ENCODE measurements at places on chromosomes 12 and 14.

- DNase-seq, result no peak
Observed at GRCh38 chr12:78376257-78376656, 488.3 kb upstream of the SYT1 start.

DNA sequence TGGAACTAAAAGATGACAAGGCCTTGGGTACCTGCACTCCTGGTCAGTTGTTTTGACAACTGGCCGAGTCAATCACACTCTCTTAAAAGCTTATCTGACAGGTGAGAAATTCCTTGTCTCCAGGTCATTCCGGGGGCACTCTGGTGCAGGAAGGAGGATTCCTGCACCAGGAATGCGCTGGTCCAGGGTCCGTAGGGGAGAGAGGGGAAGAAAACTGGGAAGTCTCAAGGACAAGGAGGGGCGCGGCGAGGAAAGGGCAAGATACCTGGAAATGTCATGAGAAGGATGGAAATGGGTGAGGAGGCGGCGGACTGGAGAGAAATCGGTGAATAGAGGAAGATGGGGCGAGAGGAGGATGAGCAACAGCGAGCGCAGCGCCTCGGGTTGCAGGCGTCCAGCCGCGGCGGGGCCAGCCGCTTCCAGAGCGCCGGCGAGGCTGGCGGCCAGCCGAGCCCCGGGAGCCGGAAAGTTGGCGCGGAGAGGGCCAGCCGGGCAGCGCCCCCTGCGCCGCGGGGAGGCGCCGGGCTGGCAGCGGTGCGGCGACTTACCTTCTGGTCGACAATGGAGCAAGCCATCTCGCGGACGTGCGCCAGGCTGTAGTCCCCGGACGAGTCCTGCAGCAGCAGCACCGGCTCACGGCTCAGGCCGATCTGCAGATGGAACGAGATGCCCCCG, 809 bp downstream of the PRKD1 start:
- DNase-seq, result no peak

DNA sequence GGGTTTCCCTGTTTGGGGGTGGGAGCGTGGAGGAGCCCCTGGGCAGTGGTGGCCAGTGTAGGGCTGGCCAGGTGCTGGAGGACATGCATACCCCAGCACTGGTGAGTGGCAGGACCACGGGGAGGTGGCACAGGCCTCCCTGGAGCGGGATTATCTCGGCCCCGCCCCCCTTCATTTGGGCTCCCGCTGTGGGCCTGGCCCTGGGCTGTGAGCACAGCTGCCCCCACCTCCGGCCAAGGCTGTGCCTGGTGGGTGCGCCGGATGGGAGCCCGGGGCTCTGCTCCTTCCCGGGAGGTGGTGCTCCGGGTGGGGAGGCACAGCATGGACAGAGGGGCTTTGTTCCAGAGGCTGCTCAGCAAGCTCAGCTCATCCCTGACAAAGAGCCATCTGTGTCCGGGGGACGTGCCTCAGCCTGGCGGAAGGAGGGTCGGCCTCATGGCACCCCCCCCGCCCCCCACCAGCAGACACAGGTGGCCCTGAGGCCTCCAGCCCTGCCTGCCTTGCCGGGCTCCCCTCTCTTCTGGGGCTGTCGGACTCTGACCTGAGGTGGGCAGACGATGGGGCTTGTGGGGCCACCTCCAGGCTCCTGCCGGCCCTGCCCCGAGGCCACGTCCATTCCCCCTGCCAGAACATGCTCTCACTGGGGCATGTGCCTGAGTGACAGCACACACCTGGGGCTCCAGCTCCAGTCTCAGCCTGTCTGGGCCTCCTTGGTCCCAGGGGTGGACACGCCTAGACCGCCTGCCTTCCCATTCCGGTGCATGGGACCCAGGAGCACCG, 8.4 kb downstream of the TEDC1 start:
- no peak for DNase-seq

DNA sequence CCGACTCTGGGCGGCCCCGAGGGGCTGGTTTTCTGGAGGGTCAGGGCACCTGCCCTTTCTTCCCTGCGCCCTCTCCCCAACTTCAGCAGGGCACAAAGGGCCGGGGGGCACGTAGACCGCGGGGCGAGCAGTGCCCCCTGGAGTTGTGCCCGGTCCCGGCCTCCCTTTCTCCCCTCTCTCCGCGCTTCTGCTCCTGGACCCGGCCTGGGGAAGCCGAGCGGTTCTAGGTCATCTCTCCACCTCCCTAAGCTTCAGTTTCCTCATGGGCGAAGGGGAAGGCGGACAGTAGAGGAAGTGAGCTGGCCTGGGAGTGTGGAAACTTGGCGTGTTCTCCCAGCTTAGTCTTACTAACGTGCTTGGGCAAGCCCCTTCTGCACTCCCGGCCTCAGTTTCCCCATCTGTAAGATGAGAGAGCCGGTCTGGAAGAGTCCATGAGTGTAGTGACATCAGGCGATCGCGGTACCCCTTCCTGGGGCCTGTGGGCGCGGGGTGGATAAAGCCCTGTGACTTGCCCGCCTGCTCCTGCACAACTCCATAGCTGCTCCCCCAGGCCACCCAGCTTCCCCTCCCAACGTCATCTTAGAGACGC, 158.6 kb upstream of the PARP11 start:
- DNase-seq, result no peak

GRCh38 chr12:62705846-62706245, 229.1 kb downstream of the PPM1H start:
- DNase-seq, result no peak

DNA sequence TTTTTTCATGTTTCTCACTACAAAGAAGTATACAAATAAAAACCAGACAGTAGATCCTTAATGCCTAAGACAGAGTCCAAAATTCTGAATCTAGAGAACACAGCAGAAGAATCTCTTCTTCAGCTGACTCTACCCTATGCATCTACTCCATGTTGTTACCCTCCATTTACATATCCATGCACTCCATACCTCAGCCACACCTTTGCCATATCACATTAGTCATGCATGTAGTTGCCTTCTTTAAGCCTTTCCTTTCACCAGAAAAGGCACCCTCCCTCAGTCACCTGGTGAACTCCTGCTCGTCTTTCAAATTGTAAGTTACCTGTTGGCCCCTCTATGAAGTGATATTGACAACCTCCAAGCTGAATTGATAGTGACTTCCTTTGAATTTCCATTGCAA, 271.2 kb upstream of the FAR2 start:
- DNase-seq, result no peak

- DNase-seq, result no peak
Observed at GRCh38 chr12:80271780-80272179, 172.3 kb upstream of the PTPRQ start.

DNA sequence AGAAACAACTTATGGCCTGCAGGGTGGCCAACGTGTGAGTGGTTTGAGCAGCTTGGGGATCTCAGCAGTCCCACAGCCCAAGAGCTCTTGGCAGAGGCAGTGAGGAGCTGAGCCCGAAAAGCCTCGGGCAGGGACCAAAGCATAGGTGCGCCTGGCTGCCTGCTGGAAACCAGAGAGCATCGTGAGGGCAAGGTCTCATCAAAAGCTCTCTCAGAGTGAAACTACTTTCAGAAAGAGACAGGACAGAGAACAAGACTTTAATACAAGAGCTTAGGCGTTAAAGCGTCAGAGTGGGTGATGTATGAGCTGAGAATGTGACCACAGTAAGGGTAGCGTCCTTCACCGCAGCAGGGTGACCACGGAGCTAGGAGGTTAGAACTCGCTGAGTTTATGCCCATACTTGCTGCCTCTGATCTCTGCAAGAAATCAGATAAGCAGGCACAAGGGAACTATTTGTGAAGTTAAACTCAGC, 30.8 kb downstream of the LGMN start:
- no peak for DNase-seq

- no peak for DNase-seq
Observed at GRCh38 chr12:106682594-106683234, 91.8 kb upstream of the RIC8B start.

DNA sequence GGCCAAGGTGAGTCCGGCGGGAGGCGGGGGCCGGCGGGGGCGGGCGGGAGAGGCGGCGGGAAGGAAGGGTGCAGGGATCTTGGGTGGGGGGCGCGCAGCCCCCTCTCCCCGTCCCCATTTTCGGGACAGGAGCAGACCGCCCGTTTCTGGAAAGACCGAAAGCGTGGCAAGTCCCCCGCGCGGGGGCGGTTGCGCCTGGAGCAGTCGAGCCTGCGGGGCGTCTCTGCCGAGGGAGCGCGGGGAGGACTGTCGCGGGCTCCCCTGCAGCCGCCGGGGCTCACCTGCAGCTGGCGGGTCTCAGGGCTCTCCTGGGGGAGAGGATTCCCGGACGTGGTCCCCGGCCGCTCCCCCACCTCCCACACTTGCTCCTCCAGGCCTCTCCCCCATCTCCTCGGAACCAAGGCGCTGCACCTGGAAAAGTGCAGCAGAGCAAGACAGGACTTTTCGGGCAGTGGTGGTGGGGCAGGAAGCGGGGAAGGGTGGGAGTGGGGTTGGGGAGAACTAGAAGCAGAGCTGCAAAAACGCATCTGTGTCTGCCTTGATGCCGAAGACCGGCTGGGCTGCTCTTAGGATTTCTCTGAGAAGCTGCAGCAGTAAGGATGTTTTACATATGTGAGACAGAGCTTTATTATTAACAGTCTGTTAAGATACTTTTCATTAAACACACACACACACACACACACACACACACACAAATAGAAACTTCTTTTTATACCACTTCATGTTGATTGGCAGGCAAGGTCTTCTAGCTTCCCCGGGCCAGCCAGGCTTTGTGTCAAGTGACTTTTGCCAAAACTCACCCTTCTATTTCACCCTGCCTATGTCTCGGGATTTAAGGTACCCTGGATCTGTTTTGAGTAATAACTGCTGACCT, 677 bp downstream of the C12orf75 start:
- peak; percentile 3 for DNase-seq

DNA sequence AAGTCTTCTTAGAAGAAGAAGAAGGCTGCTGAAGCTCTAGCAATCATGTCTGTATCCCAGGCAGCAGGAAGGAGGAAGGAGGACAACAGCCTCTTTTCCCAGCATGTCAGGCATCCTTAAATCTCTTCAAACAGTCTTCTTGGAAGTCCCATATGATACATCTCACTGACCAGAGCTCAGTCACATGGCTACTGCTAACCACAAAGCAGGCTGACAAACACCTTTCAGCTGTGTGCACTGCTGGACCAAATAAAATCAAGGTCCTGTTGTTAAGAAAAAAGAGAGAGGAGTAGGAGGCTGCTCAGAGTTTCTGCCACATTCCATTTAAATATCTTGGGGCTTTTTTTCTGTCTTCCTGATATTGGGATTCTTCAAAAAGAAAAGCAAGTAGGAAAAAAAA, 203.4 kb upstream of the PELI2 start:
- DNase-seq, result no peak

GRCh38 chr14:76196980-76197695, 45.4 kb downstream of the GPATCH2L start:
- no peak for DNase-seq

GRCh38 chr12:70823182-70823976, 97.2 kb downstream of the PTPRR start:
- no peak for DNase-seq

DNA sequence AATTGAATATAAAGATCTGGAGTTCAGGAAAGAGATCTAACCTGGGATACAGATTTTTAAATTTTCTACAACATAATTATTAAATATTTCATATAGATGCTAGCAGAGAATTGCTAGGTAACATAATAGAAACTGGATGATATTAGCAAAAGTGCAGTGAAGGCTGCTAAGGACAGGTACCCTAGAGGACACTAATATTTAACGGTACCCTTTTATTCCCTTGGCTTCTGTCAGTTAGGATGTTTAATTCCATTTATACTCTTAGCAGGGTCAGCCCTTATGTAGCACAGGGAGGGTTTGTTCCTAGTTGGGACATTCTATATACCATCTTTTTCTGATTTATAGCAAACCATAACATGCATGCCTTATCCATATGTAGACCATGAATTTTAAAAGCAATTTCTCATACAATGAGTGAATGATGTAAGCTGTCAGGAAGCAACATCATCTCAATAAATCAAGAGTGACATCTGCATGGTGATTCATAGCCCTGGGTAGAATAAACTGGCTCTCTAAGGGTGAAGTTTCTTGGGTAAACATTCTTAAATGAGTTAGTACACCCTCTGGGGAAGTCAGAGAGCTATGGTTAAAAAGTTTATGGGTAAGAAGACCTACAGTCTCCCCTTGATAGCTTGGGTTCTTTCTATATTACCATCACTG, 404.4 kb upstream of the MGAT4C start:
- no peak for DNase-seq

DNA sequence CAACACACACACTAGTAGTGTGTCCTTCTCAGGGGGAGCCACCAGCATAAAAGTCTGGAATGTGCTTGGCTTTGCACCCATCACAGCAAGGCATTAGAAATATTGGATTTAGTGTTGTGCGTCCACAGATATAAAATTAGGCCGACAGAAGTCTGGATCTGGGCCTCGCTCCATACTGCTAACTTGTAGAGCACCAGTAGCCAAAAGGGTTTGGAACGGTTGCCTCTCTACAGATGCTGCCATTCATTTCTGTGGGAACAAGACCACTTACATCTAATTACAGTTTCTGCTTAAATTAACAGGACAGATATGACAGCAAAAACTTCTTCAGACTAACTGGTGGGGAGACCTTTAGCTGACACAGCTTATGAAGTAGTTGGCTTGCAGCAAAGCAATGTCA, 94.2 kb downstream of the EXOC5 start:
- DNase-seq, result no peak

- DNase-seq, result no peak
Observed at GRCh38 chr14:99596071-99596627, 7.9 kb downstream of the CCDC85C start.

- no peak for DNase-seq
Observed at GRCh38 chr12:116346741-116347140, 69.2 kb upstream of the MED13L start.

GRCh38 chr12:1606021-1606622, 11.7 kb upstream of the FBXL14 start:
- no peak for DNase-seq

DNA sequence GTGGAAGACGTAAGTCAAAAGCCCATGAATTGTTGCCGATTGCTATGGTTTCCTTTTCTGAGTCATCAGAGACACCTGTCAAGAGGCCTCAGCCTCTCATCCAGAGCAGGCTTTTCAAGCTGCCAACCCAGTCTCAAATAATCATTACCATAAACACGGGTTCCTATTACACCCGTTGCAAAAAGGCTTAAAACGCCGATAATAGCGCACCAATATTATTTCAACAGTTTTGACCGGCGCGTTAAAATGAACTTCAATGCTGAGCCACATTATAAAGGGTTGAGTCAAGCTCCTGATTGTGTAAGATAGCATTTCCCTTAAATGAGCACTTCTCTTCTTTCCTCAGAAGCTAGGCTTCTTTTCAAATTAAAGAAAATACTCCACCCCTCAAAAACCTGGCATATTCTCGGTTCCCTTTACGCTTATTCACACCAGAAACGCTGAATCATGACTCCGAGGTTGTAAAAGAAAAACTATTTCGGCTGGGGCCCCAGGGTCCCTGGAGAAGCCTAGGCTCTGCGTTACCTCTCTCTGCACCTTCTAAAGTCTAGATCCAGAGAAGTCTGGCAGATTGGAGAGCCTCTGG, 1.4 kb downstream of the TMTC1 start:
- DNase-seq, result no peak

GRCh38 chr12:3723916-3724805, 28.7 kb downstream of the CRACR2A start:
- no peak for DNase-seq

DNA sequence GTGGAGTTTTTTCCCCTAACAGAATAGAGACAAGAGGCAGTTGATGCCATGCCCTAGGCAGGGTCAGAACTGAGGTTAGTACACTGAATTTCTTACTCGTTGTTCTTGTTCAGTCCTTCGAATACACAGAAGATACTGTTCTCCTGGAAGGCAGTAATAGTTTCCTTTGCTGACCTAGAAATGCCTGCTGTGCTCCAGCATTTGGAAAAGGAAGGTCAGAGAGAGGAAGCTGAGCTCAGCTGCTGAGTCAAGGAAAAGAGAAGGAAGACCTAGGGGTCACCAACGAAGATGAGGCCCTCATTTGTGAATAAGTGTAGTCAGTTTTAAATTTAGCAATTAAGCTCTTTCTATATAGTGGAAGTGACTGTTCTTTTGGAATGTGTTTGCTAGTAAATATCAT, 100.1 kb downstream of the CRADD start:
- DNase-seq, result no peak
